ENCODE measurements at places on chromosomes 1 and 21.

- DNase-seq: no peak
Observed at GRCh38 chr1:15936025-15936424, 39.9 kb downstream of the ZBTB17 start.

DNA sequence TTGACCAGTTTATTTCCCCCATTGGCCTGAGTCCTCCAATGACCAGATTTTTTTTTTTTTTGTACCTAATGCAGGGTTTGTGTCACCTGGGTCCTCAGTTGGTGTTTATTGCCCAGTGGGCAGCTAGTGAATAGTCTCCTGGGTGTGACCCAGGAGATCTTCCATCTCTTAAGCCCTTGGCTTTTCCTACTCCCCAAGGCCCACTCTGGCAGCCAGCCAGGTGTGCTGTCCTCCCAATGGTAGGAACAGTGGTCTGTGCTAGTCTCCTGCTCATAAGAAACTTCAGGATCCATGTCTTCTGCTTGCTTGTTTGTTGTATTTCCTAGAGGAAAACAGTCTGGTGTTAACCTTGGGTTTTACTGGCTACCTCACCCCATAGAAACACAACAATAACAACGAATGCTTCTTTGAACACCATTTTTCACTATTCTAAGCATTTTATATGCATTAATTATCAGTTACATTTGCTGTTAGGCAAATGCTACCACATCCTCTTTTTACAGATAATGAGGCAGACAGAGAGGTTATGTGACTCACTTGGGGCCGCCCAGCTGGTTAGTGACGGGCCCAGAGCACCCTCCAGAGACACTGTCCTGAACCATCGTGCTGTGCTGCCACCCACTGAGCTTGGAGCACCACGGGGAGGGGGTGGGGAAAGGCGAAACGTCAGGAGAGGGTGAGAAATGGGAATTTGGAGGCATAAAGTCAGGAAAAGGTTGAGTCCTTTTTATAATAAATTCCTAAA lies 107.5 kb downstream of the HIVEP3 start:
- no peak for DNase-seq

DNA sequence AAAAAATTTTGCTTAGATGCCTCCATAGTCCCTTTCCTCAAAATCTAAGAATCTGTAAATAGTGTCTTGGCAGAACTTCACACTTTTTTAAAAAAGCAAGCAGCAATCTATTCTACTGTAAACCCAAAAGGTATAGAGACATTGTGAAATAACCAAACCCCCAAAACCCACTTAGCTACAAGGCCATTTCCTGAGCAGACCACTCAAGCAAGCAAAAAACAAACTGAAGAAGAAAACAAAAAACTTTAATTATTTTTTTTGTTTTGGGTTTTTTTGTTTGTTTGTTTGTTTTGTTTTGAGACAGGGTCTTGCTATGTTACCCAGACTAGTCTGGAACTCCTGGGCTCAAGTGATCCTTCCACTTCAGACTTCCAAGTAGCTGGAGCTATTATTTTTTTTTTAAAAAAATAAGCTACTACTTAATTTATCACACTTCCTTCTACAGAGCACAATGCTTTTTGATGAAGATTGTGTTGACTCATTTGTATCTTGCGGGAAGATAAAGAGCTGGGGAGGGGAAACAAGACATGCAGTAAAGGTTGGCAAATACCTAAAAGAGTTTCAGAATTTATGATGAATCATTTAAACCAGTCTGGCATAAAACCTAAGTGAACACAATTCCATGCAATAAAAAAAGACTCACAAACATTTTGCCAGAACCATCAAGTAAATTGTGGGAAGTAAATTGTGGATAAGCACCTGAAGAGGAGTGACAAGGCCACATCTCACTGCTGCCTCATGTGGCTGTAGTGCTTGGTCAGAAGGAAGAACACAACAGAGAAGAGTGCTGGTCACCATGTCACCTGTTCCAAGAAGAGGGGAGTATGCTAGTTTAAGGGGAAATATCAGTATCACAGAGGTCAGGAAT lies 2.7 kb upstream of the PTPN22 start:
- DNase-seq: no peak

DNA sequence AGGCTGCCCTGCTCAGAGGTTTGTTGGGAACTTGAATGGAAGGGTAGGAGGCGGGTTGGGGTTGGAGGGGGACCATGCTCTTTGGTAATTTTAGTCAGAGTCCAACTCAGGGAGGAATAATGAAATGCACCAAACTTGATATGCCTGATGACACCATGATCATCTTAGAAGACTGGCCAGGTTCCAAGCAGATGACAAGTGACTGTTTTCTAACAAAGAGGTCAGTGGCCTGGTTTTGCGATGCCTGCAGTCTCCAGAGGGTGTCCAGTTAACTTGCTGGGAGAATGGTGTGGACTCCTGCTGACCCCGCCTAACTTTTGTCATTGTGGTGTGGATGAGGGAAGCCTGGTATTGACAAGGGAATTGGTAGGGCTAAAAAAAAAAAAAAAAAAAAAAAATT lies 12.4 kb downstream of the VANGL1 start:
- DNase-seq: no peak

- DNase-seq: no peak
Observed at GRCh38 chr1:88350648-88351047, 333.4 kb upstream of the PKN2 start.

GRCh38 chr1:236484310-236484971 lies 39.3 kb upstream of the LGALS8 start:
- DNase-seq: no peak

DNA sequence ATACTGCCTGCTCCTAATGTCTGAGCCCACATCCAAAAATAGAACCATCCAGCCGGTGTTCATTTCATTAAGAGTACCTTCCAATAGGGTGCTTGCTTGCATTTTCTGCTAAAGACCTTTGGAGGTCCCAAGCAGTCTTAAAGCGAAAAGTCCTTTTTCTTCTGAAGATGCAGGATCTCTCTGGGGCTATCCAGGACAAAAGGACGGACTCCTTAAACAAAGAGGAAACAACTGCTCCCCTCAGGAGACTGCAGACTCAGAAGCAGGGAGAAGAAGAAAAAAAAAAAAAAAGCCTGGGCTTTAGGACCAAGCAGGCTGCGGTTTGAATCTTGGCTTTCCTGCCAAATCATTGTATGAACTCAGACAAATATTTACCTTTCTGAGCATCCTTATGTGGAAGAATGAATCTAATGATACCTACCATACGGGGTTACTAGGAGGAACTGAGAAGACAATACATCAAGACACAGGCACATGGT lies 204.0 kb downstream of the PLPP3 start:
- DNase-seq: no peak

- DNase-seq: no peak
Observed at GRCh38 chr1:93569489-93569888, 112.1 kb downstream of the BCAR3 start.

GRCh38 chr1:202106340-202107254 lies 16.1 kb upstream of the GPR37L1 start:
- no peak for DNase-seq

- DNase-seq: no peak
Observed at GRCh38 chr1:1994536-1994935, 9.1 kb downstream of the CFAP74 start.

DNA sequence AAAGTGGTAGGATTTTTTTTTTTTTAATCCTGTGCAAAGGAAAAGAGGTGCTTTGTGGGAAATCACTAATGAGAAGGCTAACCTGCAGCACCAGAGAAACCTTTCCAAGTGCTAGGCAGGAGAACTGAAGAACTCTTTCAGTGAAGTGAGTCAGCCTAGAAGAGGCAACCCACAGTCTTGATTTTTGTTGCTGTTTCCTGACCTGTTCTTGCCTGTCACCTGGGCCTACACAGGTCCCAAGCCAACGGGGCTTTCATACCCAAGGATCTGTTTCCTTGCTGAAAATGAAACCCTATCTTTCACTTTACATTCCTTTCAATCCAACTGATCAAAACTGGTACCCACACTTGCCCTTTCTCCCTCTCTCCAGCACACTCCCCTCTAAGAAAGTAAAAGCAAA lies 7.1 kb upstream of the IKBKE start:
- no peak for DNase-seq

DNA sequence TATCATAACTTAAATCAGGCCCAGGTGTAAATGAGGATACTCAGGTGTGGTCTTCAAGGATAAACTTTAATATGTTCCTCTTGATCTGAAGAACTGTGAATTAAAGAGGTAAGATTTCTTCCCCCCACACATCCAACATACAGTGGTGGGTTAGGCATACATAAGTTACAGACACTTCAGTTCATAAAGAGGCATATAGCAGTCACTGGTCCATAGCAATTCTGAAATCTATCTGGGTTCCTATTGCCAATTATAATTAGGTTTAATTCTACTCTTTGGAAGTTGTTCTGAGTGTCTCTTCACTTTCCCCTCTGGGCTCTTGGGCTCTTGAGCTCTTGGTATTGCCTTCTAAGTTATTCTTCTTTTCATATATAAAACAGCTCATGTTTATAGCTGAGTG lies 32.5 kb upstream of the TSPAN2 start:
- no peak for DNase-seq

DNA sequence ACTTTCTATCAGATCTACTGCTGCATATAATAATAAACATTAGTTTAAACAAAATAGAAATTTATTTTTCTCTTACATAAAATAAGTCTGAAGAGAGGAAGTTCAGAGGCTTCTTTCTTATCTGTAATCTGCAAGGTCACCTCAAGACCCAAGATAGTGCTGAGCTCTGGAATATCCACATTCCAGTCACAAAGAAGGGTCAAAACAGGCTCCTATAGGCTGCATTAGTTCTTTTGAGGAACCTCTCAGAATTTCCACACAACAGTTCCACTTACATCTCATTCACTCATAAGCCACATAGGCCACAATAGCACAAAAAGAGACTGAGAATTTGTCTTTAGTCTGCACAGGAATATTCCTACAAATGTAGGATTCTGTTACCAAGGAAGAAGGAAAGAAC lies 15.4 kb downstream of the DYNLT5 start:
- DNase-seq: no peak

DNA sequence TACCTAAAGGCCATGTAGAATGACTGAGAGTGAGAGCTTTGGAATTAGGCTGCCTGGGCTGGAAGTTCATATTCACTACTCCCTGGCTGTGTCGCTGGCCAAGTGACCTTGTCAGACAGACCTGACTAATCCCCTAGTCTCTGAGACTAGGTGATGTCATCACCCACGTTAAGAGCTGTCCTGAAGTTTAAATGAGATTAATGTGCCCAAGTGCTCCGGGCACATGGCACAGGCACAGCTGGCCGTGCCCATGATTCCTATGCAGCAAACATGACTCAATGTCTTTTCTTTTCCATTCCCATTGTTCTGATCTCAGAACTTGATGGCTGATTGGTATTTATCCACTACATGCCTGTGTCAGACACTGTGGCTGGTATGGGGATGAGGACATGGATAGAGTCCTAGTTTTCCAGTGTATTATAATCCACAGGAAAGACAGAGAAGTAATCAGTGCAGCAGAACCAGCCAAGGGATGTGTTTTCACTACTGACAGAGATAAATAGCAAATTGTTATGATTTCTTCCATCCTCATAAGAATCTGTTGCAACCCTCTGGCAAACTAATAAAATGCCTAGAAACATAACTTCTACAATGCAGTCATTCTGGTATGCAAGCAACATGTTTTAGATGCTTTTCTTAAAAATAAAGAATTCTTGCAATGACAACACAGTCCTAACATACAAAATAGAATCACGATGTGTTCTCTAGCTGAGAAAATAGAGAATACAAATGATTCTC lies 180.9 kb downstream of the PCP4 start:
- DNase-seq: no peak

GRCh38 chr1:93344886-93345632 lies 648 bp upstream of the DR1 start:
- DNase-seq: no peak

- no peak for DNase-seq
Observed at GRCh38 chr1:168141871-168142385, 5.2 kb upstream of the GPR161 start.

GRCh38 chr1:7177021-7177420 lies 391.8 kb downstream of the CAMTA1 start:
- no peak for DNase-seq

DNA sequence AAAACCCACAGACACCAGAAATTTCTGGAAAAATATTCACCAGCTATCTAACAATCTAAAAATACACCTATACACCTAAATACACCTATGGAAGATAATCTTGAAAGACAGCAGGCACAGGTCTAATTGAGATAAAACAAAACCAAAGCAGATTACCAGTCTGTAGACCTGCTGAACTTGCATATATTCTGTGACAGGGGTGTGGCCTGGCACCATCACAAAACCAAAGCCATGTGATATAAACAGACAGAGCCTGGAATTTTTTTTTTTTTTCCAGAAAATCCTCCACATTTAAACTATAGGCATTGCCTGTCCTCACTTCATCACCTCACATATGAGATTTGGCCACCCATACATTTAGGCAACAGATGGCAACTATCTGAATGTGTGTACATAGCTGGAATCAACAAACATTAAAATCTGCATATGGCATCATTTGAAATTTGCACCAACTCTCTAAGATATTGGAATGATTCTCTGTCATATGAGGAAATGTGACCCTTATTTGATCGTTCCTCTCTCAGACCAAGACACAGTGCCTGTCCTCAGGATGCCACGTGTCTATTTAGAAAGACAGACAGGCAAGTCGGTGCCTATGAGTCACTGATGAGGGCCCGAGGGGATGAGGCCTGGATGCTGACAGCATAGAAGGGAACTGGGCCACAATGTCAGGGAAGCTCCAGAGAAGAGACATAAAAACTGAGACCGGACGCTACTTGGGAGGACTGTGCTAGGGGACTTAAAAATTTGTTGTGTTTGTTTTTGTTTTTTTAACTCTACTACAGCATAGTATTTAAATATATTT lies 32.6 kb downstream of the NMNAT2 start:
- DNase-seq: no peak

DNA sequence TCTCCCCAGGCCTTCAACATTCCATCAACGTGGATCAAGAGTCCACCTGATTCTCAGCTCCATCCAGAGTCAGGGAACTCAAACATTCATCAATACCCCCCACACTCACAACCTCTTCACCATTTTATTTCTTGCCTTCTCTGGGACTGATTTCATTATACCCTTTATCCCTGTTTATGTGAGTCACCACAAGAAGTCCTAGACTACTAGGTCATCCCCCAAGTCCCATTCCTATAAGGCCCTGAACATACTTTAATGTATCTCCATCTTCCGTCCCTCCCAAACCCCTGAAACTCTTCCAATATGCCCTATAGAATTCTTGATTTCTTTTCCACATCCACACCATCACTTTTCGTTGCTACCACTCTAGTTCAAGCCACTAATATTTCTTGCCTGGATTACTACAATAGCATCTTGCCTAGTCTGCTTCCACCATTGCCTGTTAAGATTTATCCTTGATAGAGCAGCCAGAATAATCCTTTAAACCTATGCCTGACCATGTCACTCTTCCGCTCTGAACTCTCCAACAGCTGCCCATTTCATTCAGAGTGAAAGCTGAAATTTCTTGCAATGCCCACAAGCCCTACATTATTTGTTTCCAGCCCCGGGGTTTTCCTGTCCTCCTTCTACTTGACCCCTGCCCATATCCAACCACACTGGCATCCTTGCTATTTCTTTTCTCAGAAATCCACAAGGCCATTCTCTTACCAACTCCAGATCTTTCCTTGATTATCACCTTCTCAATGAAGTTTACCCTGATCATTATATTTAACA lies 9.4 kb upstream of the SAMD13 start:
- DNase-seq: no peak

Data from fibroblast of the conjunctiva (primary cell).